ENCODE measurements at places on chromosomes 4 and X.

- DNase-seq: no peak
Observed at GRCh38 chr4:156971676-156972378, at the start of gene PDGFC. Gene PDGFC (minus strand): TSS chr4:156971799. CDS start chr4:156970903, 896 bp downstream.

- peak; percentile 81 for DNase-seq
Observed at GRCh38 chr4:185183622-185184281, 20.0 kb downstream of the CFAP97 start.

- no peak for DNase-seq
Observed at GRCh38 chrX:148512453-148512852, 12.0 kb downstream of the AFF2 start.

DNA sequence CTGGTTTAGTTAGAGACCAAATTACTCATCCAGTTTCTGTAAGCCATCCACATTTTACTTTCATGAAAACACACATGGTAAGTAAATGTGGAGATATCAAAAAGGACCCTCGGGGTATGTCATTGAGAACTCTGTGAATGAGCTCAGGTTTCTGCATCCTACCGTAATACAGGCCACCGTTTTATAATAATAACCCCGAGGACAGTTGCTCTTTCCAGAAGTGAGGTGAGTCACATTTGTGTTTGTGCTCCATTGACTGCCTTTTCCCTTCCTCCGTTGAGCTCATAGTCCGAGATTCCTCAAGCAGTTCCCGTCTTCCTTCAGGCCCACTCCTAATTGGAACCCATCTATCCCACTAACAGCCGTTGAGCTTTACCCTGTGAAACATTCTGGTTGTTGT is 95.3 kb downstream of the GRID2 start:
- DNase-seq: no peak

DNA sequence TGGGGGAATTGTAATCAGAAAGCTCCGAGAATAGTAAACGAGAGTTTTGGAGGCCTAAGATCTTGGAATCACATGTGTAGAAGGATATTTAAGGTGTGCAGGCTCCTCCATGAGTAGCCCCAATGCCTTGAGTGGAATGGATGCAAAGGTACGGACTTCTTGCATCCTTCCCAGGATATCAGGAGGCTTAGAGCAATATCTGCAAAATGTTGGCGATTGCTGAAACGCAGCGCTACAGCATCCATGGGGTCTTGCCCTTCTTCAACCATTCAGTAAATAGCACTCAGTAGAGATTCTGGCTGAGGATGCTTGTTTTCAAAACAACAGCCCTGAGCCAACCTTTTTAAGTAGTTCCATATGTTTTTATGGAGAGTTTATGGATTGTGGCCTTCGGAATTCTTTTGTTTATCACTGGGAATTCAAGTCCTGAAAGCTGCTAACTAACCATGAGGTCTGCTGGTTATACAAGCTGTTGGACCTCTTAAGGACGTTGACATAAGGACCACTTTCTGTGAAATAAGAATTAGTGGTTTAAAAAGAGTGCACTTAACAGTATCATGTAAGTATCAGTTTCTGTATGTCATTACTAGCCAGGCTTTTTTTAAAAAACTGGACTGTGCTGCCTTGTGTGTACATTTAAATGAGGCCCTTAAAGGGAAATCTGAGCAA is 228.8 kb upstream of the PGRMC2 start:
- no peak for DNase-seq

- no peak for DNase-seq
Observed at GRCh38 chrX:120732879-120733278, 103.0 kb upstream of the C1GALT1C1 start.

DNA sequence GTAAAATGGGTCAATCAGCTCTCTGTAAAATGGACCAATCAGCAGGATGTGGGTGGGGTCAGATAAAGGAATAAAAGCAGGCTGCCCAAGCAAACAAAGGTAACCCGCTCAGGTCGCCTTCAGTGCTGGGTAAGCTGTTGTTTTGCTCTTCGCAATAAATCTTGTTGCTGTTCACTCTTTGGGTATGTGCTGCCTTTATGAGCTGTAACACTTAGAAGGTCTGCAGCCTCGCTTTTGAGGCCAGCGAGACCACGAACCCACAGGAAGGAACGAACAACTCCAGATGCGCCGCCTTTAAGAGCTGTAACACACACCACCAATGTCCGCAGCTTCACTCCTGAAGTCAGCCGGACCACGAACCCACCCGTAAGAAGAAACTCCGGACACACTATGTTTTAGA is 11.5 kb upstream of the CAMK2D start:
- peak; percentile 63 for DNase-seq
